ENCODE measurements at places on chromosomes 1 and 21.

- no peak for DNase-seq
Observed at GRCh38 chr1:18179009-18179408, 71.4 kb downstream of the IGSF21 start.

GRCh38 chr21:46431884-46432488, 26.7 kb upstream of the DIP2A start:
- no peak for DNase-seq

- no peak for DNase-seq
Observed at GRCh38 chr21:38660333-38661196, 145.2 kb upstream of the ETS2 start.

- DNase-seq, result no peak
Observed at GRCh38 chr1:165371588-165372225, 15.2 kb upstream of the LMX1A start.

- no peak for DNase-seq
Observed at GRCh38 chr1:24931146-24931467, 1.0 kb upstream of the RUNX3 start.

- no peak for DNase-seq
Observed at GRCh38 chr1:15343099-15343498, 66.6 kb upstream of the EFHD2 start.

- DNase-seq, result no peak
Observed at GRCh38 chr1:61310538-61310937, 228.2 kb downstream of the NFIA start.

DNA sequence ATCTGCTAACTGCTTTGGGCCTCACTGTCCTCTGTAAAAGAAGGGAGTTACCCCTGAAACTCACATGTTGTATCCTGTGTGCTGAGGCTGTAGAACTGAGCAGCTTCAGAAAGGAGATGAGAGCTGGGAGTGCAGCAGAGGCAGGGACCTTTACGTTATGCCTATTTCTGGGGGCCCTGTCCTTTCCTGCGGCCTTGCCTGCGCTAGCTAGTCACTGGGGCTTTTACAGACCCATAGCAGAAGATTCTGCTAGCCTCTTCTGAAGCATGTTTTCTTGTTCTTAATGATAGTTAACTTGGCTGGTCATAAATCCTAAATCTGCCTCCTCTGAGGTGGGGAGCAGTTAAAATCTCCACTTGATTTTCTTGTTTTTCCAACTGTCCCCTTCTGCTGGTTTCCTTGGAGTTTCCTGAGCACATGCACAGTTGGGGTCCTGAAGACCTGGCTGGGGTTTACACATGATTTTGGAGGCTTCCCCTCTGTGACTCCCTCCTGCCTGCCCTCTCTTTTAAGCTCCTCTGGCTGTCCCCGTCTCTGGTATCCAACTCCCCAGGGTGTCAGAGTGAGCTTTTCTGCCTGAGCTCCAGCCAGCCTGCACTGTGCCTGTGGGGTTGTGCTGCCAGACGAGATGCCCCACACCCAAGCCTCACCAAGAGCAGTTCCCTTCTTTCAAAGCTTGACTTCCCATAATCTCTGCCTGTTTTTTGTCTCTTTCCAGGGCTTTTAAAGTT, 76.6 kb downstream of the NOS1AP start:
- DNase-seq, result no peak

DNA sequence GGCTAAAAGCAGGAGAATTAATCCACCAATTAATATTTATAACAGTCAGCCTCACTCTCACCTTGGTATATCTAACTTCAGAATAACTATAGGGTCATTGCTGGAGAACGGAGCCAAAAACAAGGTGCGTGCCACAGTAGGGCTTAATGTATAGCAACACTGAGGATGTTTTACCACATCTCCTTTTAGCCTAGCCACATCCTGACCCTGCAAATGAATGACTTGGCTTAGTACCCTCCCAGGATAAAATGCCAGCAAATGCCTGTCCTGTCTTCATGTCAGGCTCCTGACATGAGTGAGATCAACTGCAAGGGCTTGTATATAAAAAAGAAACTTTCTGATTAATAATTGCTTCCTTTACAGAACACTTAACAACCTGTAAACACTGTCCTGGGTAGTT, 2.7 kb upstream of the CDC42BPA start:
- no peak for DNase-seq

- DNase-seq, result no peak
Observed at GRCh38 chr1:151759241-151759640, 4.1 kb downstream of the MRPL9 start.

DNA sequence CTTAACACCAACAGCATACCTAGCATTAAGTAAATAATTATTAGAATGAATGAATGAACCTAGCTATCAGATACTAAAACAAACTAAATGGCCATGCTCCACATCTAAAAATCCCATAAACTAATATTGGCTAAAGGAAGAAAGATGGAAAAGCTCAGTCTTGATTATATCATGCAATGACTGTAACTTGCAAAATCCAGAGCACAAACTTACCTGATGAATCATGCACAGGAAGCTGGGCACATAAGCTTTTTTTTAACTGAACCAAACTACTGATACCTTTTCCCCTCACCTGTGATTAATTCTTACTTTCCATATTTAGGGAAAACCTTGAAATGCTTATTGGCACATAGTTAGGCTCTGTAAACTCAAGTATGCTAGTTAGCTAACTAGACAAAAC, 70.2 kb downstream of the KIF14 start:
- no peak for DNase-seq

- no peak for DNase-seq
Observed at GRCh38 chr1:3058263-3059030, 10.6 kb upstream of the PRDM16 start.

- no peak for DNase-seq
Observed at GRCh38 chr1:60390593-60391282, 317.2 kb upstream of the C1orf87 start.

- DNase-seq, result no peak
Observed at GRCh38 chr1:223651291-223651991, 14.1 kb downstream of the CAPN8 start.

DNA sequence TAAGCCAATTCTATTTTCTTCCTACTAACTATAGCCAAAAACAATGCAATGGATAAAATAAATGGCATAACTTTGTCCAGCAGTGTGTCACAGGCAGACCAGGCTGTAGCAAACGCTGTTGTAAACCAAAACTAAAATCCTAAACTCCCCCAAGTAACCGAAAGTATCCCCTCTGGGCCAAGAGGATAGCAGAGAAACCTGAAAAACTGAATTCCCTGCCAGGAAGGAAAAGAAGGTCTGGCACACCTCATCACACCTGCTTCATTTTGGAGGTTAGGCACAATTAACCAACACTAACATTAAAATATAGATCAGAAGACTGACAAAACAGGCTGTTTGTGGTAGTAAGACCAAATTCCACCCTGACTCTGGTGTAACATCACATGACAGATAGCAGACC, 356.8 kb upstream of the C1orf87 start:
- DNase-seq, result no peak

DNA sequence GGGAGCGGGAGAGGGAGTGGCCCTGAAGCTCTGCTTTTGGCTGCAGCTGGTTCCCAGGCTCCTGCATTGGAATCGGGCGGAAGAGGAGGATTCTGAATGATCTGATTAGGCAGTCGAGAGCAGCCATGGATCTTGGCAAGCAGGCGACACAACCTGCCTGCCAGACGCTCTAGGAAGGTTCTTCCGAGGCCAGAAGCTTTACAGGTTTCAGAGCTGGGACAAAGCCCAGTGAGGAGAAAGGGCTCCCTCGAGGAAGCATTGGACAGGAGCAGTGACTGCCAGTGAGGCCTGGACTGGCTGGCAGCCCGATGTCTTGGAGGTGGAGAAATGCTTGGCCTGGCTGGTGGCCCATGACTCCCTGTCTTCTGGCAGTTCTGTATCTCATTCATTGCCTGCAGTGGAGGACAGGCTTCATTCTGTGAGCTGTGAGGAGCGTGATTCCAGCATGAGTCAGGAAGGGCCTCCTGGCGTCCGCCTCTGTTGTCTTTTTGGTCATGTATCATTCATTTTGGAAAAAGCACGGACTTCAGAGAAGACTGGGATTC, 132.7 kb upstream of the IPO9 start:
- DNase-seq, result no peak

GRCh38 chr1:29134695-29135028, 11.0 kb upstream of the TMEM200B start:
- DNase-seq, result no peak

GRCh38 chr1:108512239-108513043, 47.5 kb upstream of the EEIG2 start:
- no peak for DNase-seq

- no peak for DNase-seq
Observed at GRCh38 chr1:244705261-244706234, 52.6 kb downstream of the DESI2 start.

DNA sequence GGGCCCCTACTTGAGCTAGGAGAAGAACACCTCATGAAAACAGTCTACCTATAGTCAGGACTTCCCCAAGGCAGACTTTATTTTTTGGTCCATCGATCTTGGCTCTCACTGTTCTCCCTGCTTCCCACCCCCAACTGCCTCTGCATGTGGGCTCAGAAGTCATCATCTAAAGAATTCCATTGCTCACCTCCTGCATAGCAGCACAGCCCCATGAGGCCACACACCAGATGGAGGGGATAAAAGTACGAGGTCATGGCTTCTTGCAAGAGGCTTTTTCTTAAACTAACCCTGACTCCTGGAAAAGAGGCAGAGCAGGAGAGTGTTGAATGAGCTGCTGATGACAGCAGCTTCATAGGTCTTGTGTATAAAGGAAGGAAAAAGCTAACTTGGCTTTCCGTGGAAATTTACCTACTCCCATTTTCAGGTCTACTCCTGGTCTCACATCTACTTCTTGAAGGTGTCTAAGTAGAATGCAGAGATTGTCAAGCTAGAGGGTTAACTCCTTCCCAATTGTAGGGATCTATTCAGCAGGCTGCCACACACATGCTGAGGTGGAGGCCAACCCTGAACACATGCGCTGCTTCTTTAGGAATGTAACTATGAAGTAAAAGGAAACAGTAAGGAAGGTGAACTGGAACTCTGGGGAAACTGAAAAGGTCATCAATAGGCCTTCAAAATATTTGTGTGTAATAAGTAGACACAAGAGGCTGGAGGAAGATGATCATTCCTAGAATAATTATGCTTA, 18.7 kb downstream of the WNT2B start:
- no peak for DNase-seq

DNA sequence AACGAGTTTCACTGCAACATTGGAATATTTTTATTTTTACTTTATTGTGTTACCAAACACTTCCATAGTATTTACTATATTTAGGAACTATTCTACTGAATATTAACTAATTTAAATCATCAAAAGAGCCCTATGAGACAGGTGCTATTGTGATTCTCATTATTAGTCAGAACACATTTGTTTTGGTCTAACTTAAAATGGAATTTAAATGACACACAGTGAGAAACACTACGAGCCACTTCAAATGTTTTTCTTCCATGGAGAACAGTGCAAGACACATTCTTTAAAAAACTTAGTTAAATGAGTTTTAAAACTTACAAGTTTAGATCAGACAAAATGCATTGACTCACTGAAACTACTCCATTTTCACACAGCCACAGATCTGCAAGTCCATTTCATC, 6.6 kb upstream of the TRAF3IP3 start:
- DNase-seq, result no peak

DNA sequence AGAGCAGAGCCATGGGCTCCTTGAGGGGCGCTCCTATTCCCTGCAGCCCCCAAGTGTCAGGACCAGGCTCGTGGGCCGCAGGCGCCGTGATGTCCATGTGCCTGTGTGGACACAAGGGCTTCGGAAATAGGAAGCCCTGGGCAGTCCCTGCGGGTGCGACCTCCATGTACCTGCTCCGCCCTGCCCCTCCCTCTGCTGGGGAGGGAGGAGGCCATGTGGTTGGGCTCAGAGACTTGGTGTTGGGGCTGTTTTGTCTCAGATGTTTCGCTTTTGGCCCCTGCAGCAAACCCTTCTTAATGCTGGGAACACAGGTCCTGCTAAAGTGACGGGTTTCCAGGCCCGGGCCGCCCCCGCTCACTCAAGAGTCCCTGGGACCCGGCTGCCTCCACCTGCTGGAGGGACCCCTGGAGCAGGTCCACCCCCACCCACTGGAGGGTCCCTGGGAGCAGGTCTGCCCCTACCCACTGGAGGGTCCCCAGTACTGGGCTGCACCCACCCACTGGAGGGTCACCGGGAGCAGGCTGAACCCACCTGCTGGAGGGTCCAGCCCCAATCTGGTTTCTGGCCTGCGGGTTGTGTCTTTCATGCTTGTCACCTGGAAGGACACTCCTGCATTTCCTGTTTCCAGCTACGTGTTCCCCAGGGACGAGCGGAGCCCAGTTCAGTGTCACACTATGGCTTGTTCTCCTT, 156.5 kb downstream of the PEX14 start:
- DNase-seq, result no peak

- DNase-seq, result no peak
Observed at GRCh38 chr1:1797731-1798341, 19.6 kb upstream of the NADK start.

GRCh38 chr1:109979489-109980091, 5.0 kb upstream of the AHCYL1 start:
- no peak for DNase-seq

DNA sequence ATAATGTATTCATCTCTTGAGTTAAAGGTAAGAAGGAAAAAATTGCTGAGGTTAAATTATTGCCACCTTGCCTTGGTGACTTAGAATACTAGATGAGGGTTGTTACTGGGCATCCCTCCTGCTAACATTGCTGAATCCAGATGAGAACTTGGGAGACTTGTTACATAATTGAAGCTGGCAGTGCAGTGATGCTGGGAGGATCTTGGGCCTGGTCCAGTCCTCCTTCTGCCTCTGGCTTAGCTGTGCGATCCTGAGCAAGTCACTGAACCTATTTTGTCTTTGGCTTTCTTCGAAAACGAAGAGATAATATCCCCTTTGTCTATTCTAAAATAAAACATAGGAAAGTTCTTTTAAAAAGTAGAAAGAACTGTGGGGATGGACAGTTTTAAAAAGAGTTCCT, 244.9 kb upstream of the NRIP1 start:
- no peak for DNase-seq

GRCh38 chr1:3714814-3715213, 37.4 kb upstream of the CCDC27 start:
- DNase-seq, result no peak

GRCh38 chr1:161076410-161076809, 6.7 kb upstream of the ARHGAP30 start:
- no peak for DNase-seq

GRCh38 chr1:181057079-181057478, 23.3 kb downstream of the MR1 start:
- no peak for DNase-seq

- no peak for DNase-seq
Observed at GRCh38 chr1:186093437-186093836, 281.6 kb downstream of the TPR start.

DNA sequence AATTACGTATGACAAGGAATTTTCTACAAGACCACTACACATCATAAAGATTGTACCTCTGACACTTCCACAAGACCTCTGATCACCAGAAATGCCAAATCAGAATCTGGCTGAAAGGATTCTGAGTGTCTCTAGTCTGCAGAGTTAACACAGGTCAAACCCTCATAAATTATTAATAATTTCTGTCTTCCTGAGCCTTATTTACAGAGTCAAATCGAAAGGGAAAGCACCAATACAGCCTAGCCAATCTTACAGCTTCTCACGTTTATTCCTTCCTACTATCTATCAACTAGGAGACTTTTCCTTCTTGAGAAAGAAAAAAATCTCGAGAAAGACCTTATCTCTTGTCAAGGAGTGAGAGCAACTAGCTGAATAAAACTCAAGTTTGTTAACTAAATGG, 2151.6 kb downstream of the MRPL39 start:
- no peak for DNase-seq

Measured in esophagus squamous epithelium (tissue), 5 donors.